ENCODE measurements at places on chromosomes 13 and 19.
A peak's percentile ranks its signal among the peaks of the same experiment; 100 is the strongest.

GRCh38 chr19:44512326-44513298, 12.3 kb upstream of the ZNF180 start:
- peak; percentile 33 for DNase-seq

DNA sequence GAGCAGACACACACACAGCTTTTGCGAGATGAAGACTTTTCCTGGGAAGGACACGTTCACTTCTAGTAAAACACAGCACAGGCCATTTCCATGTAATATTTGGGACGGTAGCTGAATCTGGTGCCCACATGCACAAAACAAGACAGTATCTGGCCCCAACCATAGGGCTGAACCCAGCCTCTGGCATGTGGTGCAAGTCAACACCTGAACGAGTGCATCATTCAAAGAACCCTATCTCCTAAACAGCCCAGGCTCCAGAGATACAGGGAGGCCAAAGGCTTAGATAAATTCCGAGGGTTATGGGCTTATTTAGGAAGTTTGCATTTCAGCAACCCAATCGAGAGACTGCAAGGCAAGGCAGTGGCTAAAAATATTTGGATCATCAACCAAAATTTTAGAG, 2.7 kb upstream of the TFDP1 start:
- no peak for DNase-seq

GRCh38 chr19:47741544-47742140, 3.7 kb upstream of the NOP53 start:
- no peak for DNase-seq

- no peak for DNase-seq
These were observed 33.2 kb downstream of the RNASEH2B start for GRCh38 chr13:50942630-50943311.

DNA sequence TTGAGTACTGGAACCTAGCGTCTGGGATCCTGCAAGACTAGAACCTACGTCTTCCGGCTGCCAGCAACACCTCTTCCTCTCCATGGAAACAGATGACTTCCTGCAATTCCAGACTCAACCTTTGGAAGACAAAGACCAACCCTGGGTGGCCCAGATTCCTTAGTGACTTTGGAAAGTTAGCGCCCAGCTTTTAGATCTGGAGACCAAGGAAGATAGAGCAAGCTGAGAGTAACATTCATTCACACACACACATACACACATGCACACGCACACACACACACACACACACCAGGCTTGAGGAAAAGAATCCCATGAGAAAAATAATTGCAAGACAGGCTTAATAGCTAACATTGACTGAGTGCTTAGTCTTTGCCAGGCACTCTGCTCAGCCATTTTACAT, 788.9 kb downstream of the UQCRFS1 start:
- DNase-seq, result no peak

DNA sequence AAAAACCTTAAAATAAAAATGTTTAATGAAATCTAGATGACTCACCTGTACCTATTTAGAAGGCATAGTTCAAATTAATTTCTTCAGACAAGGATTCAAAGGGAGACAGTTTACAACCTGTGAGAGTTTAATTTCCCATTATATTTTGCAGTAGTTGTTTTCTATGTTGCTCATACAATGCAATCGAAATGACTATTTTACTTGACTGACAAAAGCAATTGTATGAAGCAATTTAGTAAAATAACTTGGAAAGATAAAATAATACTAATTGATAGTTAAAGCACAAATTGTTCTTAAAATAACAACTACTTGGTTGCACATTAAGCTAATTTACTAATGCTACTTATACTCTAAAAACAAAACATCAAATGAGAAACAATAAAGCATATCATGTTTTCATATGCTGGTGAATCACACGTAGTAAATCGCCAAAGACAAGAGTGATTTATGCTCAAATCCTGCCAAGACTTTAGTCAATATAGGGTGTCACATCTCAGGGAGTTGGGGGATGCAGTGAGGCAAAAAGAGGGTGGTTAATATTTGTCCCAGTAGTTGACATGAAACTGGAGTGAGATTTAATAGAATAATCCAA, 6.4 kb downstream of the DACH1 start:
- no peak for DNase-seq

DNA sequence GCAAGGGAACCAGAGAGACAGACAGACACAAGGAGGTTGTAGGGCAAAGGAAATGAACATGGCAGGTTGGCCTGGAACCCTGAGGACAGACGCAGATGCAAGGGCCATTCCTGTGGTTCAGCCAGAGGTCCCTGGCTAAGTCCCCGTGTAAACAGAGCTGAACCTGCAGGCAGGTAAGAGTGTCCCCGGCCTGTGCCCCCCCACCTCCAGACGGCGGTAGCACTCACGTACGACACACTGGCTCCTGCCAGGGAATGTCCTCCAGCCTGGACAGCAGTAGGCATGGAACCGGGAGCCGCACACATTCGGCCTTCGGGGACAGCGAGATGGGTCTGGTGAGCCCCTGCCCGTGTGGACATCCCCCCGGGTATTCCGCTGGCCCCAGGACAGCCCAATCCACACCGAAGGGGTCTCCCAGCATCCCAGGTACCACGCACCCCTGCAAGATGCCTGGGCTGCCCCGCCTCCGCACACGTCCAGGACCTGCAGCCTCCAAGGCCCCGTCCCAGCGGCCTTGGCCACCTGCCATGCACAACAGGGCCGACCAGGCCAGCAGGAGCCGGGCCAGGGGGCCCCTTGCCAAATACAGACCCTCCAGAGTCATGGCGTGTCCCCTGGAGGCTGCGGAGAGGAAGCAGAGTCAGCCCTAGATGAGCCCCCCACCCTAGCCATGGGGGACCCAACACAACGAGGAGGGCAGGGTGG, 2.4 kb downstream of the FBN3 start:
- no peak for DNase-seq

Measured in HS-27A (cell line).